EL (cell line): ENCODE measurements at places on chromosomes 5 and 9.

DNA sequence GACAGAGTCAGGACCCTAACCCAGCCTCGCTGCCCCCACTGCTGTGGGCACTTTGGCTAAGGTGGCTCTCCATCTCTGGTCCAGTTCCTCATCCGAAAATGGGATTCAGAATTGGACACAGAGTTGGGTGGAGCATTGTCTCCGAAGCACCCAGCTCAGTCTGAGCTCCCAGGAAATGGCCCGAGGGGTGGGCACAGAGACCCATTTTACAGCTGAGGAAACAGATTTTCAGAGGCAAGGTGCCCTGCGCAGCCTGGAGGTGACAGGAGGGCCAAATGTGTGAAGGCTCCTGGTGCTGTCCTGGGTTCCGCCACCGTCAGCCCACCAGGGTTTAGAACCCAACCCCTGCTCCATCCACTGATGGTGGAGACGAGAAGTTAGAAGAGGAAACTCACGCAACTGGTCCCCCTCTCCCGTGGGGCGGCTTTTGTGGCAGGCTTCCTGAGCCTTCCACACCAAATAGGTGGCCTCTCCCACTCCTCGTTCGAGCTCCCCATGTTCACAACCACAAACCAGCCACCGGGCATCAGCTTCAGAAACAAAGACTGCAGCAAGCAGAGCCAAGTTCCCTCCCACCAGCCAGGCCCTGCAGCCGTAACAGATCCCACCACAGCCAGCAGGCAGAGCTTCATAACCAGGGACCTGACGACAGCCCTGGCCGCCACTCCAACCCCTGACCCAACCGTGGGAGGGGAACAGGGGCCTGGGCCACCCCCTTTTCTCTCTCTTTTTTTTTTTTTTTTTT is 90.9 kb upstream of the LMX1B start:
- no peak for DNase-seq

DNA sequence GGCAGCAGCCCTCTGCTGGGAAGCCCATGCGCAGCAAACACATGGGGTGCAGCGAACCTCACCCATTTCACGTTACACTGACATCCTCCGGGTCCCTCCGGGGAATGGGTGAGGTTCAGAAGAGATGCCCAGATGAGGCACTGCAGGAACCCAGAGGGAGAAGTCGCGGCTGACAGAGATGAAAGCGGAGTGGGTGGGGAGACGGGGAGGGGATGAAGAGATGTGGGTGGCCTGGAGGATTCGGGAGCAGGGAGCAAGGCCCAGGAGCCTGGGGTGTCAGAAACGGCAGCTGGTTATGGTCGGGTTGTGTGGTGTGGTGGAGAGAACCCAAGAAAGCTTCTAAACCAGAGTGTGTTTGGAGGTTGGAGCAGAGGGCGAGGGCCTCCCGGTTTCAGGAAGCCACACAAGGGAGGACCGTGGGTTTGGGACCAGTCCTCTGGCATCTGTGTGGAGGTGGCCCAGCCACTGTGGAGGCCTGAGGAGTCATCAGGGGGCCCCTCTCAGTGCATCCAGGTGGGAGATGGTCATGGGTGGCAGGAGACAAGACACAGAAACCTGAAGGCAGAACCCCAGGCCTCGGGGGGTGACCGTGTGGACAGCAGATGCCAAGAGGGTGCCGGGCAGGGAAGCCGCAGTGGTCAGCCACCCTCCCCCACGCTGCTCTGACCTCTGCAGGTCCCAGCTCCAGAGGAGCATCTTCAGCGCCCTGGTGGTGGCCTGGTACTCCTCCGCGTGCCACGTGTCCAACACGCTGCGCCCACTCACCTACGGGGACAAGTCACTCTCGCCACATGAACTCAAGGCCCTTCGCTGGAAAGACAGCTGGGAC is 8.6 kb downstream of the UCK1 start:
- no peak for DNase-seq

DNA sequence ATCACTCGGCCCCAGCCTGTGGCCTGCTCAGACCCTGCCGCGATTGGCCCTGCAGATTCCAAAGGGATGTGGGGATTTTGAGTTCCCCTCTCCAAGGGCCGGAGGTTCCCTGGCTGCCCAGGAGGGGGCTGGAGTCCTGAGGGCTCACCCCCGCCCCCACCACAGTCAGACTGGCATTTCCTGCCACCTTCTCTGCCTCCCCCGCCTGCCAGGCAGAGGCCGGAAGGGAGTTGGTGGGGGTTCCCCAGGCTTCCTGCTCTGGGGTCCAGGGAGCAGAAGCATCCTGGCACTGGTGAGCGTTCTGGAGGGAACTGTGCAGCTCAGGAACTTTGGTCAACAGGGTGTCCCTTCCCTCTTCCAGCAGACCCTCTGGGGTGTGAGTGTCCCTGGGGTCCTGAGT is 70.6 kb downstream of the RXRA start:
- peak; percentile 23 for DNase-seq

DNA sequence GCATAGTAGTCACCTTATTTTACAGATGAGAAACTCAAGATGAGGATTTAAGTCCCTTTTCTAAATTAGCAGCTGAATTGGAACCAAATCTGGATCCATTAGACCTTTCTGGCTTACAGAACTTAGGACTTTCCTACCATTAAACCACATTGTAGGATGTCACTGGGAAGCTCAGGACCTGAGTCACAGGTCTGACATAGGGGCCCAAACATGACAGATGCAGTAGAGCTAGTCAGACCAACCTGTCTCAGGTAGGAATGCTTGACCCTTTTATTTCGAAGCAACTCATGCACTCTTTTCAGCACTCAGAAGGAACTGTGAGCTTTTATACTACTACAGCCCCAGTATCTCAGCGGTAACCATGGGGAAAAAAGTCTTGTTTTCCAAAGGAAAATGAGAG is 2.6 kb downstream of the RAB24 start:
- no peak for DNase-seq

DNA sequence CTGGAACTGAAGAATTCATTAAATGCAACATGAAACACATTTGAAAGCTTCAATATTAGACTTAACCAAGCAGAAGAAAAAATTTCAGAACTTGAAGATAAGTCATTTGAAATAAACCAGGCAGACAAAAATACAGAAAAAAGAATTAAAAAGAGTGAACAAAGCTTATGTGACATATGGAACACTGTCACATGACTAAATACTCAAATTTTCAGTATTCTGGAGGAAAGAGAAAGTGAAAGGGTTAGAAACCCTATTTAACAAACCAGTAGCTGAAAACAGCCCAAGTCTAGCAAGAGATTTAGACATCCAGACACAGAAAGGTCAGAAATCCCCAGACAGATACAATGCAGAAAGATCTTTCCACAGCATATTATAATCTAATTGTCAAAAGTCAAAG is 37.1 kb upstream of the SH3TC2 start:
- DNase-seq = no peak

- no peak for DNase-seq
These were observed 29.3 kb downstream of the GOLGA2 start for GRCh38 chr9:128246471-128246870.

DNA sequence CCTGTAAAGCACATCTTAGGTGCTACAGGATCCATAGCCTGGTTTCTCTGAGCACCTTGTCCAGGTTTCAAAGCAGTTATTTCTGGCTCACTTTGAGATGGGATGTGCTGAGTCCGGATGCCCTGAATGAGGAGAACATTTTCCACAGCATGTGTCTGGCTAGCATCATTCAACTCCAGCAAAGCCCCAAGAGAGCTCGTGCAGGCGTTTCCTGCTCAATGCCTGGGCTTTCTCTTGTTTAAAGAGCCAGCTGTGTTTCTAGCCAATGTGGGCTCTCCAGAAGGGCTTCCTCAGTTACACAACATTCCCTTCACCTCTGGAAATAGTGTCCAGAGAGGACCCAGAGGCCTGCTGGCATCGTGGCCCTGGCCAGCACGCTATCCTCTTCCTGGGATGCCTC is 411.7 kb downstream of the DMAC1 start:
- DNase-seq = no peak

DNA sequence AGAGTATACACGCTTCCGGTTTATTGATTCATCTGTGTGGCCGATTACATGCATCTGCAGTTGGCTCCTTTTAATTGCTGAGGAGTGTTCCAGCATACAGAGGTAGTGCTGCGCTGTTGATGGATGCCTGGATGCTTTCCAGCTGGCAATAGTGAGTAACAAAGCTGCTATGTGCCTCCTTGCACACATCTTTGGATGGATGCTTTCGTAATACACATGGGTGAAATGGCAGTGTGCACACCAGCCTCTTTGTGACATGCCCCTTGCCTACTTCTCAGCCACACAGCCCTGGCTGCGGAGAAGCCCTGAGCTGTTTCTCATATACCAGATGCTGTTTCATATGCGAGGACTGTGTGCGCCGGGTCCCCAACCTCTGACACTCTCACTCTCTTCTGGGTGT is 151.0 kb downstream of the GADD45G start:
- no peak for DNase-seq

GRCh38 chr5:152601806-152602732 is 197.0 kb upstream of the NMUR2 start:
- no peak for DNase-seq

DNA sequence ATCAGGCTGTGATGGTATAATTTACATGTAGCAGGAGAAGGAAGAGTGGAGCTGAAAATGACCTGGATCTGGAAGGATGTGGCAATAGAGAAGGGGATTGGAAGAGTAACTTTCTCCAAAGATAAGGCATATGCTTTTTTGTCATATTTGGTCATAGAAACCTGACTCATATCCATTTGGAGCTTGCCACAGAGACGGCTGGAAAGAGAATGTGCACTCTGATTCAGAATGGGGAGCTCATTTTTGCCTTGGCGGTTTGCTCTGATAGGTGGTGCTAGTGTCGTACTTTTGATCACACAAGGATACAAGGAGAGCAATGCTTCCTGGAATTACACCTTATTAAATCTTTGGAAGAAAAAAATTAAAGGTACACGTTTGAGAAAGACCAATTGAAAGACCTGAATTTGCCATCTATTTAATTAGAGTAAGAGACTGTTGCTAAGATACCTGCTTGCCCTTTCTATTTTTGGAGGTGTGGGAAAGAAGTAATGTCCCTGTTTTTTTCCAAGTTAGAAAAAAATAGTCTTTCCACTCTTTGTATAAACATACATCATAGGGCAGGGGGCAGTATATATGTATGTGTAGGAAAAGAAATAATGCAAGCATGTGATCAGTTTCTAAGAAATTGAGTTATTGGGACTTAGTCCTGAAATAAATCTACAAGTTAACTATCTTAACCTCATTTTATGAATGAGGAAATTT is 5.4 kb downstream of the LSM11 start:
- DNase-seq = peak; percentile 87

GRCh38 chr5:93163010-93163663 is 417.9 kb downstream of the NR2F1-AS1 start:
- DNase-seq = peak; percentile 89

DNA sequence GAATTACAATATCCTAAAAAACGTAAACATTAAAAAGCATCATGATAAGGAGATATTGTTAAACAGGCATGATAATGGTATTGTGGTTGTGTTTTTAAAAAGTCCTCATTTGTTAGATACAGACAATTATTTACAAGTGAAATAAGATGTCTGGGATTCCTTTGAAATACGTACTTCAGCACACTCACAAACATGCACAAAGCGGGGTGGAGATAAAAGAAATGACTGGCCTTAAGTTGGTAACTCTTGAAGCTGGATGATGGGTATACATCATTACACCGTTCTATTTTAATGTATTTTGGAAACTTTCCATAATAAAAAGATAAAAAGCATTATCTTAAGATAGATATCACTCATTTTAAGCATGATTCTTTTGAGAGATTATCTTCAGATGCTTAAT is 1.0 kb downstream of the FAM200C start:
- DNase-seq = peak; percentile 29

- DNase-seq = no peak
These were observed 383.6 kb downstream of the GADD45G start for GRCh38 chr9:89988458-89988857.

DNA sequence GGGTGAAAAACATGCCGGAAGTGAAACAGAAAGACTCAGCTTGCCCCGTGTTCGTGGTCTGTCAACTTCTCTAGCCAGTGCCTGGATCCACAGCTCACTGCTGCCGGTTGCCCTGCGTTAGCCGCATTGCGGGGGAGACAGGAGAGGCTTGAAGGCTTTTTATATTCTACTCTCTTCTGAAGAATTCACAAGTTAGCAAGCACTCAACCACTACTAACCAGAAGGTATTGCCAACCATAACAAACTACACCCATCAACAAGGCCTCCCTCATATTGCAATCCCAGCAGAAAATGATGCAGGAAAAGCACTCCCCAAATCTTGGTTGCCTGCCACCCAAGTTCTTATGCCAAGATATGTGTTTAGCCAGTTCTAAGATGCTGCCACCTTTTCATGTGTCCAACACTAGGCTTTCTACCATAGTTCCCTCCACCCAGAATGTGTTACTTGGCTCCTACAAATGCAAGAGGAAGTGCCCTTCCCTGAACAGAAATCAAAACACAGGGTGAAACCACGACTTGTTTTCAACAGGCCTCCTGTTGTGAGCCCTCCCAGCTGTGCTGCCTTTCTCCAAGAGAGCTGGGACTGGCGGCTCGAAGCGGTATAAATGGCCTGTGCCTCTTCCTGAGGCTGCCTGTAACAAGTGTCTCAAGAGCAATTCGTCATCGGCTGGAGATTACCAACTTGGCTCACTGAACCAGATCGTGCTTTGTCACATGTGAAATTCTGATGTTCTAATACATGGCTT is 129.0 kb downstream of the SNX18 start:
- DNase-seq = peak; percentile 27

DNA sequence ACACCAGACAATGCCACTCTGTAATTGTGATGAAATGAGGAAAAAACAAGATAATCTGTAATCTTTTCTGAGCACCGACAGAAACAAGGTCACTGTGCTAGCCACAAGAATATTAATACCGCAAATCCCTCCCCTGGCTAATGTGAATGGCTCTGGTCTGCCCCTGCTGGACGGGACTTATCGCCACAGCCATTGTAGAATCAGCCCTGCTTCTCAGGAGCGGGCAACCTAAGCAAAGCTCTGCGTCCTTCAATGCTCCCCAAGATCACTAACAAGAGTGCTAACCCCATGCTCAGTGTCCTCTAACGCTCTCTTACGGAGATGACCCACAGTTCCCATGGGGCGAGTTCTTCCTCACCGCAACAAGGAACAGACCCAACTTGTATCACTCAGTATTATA is 42.7 kb downstream of the OR2V1 start:
- DNase-seq = peak; percentile 18

DNA sequence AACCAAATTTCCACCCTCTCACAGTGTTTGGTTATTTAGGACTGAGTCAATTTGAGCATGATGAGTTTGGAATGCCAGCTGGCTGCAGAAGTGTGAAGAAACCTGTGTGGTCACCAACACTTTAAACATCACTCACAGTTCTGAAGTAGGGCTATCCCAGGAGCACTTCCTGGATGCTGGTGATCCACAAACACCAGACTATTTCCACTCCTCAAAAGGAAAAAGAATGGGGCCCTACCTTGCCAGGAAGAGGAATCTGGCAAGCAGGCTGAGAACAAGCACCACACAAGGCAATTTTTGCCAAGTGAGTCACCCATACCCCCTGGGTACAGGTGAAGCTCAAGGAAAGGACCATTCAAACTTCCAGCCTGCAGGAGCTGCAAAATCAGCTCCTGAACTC is 294.2 kb upstream of the PTGER4 start:
- peak; percentile 66 for DNase-seq

- no peak for DNase-seq
These were observed 33.6 kb downstream of the TMOD1 start for GRCh38 chr9:97534961-97535594.

GRCh38 chr5:173315495-173316338 is 12.5 kb downstream of the STC2 start:
- DNase-seq = peak; percentile 67
